ENCODE measurements at places on chromosomes 13 and 19.

DNA sequence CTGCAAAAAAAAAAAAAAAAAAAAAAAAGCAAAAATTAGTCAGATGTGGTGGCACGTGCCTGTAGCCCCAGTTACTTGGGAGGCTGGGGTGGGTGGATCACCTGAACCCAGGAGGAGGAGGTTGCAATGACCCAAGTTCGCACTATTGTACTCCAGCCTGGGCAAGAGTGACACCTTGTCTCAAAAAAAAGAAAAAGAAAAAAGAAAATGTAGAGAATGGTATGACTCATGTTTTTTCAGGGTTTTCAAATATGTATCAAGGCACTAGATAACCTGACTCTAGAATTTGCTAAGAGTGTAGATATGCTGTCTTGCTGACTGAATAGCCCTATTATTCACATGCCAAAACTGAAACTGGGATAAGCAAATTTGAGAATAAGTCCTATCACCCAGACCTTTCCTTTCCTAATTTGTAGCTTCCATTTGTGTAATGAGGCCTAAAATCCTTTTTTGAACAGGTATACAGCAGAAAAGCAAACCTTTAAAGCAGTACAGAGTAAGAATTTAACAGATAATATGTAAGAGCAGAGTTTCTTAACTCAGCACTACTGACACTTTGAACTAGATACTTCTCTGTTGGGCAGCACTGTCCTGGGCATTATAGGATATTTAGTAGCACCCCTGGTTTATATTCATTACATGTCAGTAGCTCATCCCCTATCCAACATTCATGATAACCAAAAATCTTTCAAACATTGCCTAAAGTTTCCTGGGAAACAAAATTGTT is 108.6 kb downstream of the ELF1 start:
- DNase-seq: no peak

DNA sequence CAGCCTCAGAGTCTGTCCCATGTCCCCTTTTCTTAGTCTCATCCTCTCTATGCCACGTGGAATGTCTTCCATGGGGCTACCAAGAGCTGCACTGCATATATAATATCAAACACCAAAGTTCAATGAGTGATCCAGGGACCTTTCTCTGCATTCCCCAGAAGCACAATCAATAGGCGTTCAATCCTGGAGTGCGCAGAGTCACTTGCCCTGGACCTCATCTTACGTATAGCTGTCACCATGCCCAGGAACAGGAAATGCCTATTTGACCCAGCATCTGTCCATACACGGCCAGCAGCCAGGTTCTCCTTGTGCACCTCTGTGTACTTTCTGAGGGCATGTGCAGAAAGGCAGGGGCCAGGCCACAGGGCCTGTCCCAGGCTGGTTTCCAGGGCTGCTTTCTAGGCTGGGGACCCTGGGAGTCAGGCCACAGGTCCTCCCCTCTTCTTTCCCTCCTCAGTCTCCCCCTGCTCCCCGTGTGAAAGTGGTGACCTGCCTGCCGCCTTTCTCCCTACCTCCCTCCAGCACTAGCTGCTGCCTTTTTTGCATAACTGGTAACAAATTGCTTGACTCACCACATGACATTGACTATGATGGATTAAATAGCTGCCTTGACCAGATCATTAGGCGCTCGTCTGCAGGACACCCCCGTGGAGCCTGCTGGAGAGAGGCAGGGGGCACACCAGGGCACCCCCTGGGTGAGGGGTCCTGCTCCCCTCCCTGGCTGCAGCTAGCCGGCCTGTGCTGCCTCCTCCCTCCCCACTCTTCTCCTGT is 222.0 kb downstream of the ZNF536 start:
- no peak for DNase-seq

GRCh38 chr13:86900906-86901305 is 770.3 kb upstream of the SLITRK5 start:
- no peak for DNase-seq

DNA sequence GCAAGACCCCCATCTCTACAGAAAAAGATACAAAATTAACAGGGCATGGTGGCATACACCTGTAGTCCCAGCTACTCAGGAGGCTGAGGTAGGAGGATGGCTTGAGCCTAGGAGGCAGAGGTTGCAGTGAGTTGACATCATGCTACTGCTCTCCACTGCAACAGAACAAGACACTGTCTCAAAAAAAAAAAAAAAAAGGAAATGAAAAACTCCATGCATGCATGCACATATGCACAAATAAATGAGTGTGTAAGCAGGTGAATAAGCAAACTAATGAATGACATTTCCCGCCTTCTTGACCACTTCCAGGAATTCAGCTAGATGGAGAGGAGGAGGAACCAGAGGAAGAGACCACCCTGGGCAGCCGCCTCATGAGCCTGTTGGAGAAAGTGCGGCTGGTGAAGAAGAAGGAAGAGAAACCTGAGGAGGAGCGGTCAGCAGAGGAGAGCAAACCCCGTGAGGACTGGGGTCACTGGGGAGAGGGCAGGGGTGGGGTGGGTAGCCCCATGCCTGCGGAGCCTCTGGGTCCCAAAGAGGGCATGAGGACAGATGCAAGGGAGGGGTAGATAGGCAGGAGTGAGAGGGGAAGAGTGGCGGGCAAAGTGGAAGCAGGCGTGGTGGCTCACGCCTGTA is 58.8 kb downstream of the RYR1 start:
- DNase-seq: no peak

DNA sequence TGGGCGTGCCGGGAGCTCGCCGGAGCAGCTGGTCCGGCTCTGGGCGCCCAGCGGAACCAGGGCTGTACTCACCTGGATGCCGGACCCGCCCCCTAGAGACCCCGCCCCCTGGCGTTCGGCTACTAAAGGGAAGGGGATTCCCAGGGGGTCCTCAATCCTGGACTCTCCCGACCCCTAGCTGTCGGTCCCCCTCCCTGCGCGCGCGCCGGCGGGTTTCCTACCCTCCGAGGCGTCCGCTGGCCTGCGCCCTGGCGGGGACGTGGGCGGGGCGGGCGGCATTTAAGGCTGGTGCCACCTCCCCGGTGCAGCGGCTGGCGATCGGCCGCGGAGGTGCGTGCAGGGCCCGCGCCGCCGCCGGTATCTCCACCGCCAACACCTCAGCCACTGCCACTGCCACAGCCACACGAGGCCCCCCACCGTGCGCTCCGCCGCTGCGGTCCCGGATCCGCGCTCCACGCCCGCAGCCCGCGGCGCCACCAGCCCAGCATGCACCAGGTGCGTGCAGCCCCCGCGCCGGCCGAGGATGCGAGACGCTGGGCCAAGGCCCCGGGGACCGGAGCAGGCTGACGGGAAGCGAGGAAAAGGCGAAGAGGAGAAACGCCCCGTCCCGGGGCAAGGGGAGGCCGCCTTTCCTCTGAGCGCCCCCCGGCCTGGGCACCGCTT is at the start of gene ATP12A:
ATP12A (plus strand) TSS at position 151 of the 663 bp plus-strand sequence; CDS start at position 487, 336 bp downstream.
- DNase-seq: no peak

DNA sequence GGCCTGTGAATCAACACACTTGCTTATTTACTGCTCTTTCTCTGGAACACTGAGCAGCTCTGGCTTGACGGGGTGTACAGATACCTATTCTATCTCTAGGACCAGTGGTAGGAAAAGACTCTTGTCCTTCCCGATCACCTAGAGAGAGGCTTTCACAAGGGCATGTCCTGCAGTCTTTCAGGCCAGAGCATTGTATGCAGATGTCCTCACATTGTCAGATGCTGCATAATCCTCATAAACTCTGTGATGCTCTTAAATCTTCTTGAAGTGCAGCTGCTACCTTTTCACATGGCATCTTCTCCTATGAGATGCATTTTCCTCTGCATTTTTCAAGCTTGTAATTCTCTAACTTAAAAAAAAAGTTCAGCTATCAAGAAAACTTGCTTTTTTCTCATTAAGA is 369.4 kb downstream of the OLFM4 start:
- DNase-seq: no peak

DNA sequence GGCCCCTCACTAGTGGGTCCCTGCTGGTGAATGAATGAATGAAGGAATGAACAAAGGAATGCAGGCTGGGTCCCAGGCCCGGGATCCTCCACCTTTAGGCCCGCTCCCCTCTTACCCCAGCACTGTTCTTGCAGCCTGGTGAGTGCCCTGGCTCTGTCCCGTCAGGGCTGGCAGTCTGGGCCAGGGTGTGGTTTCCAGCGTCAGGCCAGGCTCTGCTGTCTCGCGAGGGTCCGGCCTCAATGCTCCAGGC is 317 bp downstream of the LYL1 start:
- DNase-seq: no peak

DNA sequence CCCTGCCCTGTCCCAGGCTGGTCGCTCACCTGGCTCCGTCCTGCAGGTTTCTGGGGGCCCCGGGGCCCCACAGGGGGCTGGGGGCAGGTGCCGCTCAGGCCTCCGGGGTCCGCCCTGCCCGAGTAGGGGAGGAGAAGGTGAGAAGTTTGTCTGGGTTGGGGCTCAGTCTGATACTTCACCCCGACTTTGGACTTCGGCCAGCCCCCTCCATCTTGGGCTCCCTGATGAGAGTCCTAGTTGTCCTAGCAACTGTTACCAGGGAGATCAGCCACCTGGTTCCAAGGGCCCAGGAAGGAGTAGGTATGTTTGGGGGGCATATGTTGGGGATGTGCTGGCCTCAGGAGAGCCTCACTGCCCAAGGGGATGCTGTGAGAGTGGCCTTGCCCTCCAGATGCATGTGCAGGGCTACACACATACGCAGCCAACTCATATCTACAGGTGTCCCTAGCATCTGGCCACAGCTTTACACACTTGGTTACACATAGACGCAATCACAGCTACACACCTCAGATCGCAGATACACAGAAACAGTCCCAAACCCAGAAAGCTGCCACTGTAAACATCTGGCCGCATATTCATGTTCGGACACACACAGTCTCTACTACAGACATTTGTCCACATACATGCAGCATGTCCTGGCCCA is 3.4 kb downstream of the NUMBL start:
- peak; percentile 69 for DNase-seq

GRCh38 chr13:98068521-98068920 is 74.4 kb upstream of the FARP1 start:
- DNase-seq: no peak

DNA sequence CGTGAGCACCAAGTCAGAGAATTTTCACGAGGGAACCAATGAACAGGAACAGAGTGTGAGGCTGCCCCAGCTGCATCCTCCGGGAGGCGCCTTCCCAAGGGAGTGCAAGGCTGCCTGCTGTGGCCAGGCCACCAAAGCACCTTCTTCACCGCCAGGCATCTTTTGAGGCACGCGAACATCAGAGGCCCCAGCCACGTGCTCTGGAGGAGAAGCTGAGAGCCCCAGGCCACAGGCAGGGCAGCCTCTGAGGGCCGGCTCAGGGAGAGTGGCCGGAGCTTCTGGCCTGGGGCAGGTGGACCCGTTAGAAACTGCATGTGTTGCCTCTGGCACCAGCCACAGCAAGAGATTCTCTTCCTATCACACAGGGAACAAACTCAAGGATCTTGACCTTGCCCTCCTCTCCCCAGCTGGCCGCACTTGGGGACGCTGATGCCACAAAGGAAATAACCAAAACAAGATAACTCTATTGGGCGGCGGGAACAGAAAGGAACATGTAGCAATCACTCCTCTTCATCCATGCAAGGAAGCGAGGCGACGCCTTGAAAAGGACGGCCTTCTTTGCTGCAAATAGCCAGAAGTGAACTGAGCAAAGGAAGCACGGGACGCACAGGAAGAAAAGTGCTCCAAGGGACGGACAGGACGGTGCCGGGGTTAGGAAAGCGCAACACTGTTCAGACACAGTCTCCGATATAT is 19.9 kb downstream of the GAS6 start:
- no peak for DNase-seq

- DNase-seq: no peak
Measured at GRCh38 chr19:40578442-40578908, 1.8 kb downstream of the SHKBP1 start.

DNA sequence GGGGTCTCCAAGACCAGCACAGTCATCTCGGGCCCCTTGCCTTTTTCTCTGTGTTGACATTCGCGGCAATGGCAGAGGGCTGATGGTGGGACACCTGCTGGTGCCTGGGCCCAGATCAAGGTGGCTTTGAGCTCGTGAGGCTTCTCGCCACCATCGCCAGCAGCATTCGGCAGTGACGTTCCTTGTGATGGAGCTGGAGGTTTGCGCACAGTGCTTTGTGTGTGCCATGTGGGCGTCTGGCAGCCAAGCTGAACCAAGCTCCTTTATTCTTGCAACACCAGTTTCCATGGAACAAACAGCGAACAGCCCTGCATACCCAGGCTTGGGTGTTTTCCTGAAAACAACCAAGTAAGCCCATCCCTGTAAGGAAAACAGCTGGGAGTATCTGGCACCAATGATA is 9.1 kb upstream of the TMEM255B start:
- no peak for DNase-seq

DNA sequence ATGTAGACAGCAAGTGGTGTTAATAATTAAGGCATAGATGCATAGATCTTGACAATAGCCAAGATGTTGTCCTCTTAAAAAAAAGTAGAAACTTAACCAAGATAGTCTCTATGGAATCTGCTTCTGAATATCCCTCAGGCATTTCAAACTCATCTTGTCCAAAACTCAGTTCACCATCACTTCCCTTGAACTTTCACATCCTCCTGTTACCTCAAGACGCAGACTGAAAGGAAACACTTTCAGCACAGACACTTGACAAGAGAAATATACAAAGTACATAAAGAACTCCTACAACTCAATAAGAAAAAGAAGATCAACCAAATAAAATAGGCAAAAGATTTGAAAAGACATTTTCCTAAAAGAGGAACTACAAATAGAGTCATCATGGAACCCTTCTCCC is 451.1 kb downstream of the FOXO1 start:
- no peak for DNase-seq

DNA sequence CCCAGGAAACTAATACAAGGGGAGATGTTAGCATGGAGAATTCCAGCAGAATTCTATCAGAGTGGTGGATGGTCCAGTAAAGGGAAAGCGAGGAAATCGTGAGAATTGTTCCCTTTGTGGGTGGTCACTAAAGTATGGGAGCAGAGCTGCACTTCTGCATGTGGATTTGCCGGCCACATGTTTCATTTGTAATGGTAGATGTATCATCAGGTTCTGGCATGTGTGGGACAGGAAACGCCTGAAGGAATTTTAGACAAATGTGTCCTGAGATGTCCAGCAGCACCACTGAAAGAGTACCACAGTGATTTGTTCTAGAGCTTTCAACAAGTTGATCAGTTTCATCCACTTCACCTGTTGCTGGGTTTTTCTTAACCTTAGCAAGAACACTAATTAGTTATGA is 308.4 kb downstream of the SHISA2 start:
- no peak for DNase-seq

GRCh38 chr13:57128909-57129308 is 11.8 kb upstream of the PRR20A start:
- no peak for DNase-seq

DNA sequence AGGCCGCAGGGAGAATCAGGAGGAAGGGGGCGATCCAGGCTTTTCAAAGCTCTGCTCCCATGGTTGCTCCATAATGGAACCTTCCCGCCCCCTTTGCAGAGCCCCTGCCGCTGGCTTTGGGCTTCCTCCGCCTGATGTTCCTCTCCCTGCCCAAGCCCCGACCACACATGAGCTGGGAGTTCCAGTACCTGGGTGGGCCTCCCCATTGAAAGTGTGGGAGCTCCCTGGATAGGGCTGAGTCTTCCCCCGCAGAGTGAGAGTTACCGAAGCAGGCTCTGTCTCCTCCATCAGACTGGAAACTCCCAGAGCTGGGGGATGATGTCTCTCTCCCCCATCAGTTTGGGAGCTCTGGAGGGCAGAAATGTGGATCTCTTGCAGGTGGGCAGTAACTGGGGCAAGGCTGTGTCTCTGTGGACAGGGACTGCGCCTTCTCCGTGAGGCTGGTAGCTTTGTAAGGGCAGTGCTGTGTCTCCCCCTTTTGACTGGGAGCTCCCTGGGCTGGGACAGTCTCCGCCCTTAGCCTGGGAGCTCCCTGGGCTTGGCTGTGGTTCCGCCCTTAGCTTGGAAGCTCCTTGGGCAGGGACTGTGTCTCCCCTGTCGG is 722 bp downstream of the DCAF15 start:
- no peak for DNase-seq
